Heart left ventricle (tissue), 16 donors: ENCODE measurements at places on chromosomes 3 and 15.

DNA sequence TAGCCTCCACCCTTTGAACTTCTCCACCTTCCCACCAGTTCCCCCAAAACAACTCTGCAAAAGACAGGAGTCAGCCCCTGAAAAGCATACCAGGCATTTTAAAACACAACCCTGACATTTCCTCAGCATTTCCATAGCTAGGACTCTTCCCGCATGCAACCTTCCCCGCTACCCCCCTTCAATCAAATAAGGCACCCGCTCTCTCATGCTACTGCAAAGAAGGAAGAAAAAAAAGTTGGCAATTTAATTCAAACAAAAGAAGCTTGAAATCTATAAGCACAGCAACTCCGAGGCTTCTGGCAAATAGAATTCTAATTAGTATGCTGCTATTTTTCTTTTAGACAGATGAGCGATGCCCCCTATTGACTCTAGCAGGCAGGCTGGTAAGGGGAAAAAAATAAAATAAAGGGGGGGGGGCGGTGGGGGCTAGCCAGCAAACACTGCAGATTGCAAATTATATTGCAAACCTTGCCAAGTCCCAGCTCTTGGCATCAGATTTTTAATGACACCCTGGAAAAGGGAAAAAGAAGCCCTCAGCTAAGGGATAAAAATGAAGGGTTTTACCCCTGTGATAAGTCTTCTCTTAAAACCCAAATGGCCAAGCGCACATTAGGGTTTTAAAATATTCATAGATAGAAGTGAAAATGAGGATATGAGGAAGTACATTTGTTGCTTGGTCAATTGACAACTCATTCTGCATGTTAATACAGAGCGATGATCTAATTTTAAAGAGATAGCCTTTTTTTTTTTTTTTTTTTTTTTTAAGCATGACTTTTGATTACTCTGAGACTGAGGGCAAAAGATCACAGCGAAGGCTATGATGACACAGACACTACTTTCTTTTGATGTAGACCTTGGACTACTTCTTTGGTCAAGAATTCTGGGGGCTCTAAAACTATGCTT is 255.2 kb downstream of the NR2F2 start:
- no peak for DNase-seq

DNA sequence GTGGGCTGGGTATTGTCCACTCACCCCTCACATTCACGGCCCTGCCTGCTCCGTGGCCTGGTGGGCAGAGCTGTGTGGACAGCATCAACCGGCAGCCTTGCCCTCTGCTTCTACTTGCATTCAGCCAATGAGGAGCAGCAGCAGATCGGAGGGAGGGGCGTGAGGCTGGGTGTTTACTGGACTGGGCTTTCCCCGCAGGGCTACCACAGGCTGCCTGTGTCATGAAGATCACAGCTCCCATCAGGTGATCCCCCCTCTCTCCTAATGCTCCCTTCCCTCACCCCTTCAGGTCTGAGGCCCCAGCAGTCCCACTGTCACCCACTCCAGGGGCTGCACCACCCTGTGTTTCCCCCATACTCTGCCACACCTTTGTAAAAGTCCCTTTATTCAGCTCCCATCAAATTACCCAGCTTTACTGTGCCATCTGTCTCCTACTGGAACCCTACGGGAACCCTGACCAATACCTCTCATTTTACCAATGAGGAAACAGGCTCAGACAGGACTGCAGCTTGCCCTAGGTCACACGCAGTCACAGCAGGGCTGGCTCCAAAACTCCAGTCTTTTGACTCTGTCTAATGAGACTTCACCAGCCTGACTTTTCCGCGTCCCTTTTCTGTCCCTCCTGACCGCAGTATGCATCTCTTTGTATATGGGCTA is 81.1 kb downstream of the MEGF11 start:
- no peak for DNase-seq

- no peak for DNase-seq
These were observed 52.8 kb downstream of the PLD1 start for GRCh38 chr3:171757361-171758034.

DNA sequence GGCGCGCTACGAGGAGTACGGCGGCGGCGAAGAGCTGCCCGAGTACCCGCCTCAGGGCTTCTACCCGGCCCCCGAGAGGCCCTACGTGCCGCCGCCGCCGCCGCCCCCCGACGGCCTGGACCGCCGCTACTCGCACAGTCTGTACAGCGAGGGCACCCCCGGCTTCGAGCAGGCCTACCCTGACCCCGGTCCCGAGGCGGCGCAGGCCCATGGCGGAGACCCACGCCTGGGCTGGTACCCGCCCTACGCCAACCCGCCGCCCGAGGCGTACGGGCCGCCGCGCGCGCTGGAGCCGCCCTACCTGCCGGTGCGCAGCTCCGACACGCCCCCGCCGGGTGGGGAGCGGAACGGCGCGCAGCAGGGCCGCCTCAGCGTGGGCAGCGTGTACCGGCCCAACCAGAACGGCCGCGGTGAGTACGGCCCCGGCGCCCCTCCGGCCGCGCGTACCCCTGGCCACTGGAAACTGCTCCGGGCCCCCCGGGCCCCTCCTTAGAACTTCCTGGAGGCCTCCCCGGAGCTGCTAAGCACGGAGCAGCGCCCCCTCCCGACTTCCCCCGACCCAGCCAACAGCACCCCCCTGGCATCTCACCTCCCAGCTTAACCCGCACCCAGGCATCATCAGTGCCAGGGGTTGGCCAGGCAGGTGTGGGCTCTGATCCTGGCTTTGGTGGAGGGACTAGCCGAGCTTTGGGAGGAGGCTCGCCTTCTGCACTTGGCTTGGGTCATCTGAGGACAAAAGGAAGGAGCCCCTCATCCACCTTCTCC is 1.4 kb downstream of the LOXL1 start:
- DNase-seq = peak; percentile 85

- no peak for DNase-seq
These were observed 11.1 kb upstream of the PARL start for GRCh38 chr3:183895774-183896173.

DNA sequence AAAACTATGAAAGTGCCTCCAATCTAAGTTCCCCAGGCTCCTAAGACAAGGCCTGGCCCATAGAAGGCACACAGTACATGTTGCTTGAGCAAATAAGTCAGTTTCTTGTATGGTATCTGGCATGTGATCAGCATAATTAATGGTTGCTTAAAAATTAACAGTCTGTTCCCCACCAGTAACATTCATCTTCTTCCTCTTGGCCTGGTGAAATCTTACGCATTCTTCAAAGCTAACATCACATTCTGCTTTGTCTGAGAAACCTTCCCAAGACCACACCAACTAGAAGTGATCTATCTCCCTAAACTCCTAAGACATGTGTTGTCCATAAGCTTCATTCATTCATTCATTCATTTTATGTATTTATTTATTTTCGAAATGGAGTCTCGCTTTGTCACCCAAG is 48.1 kb downstream of the LIPC start:
- no peak for DNase-seq

- peak; percentile 61 for DNase-seq
These were observed 72.4 kb downstream of the SENP2 start for GRCh38 chr3:185658504-185658912.

DNA sequence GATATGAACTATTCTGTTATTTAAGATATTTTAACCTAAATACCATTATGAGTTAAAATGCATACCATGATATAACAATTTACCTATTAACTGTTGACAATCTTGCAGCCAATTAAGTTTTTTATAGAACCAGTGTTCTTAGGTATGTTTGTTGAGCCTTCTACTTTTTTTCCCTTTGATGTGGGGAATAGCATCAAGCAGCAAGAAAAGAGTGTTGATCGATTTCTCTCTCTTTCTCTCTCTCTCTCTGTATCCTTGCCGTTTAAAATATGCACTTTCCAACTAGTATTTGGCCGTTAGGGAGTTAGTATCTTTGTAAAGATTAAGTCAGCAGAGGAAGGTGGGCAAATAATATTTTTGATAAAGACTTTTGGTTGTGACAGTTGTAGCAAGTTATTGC is 5.9 kb downstream of the CHD2 start:
- DNase-seq = no peak

DNA sequence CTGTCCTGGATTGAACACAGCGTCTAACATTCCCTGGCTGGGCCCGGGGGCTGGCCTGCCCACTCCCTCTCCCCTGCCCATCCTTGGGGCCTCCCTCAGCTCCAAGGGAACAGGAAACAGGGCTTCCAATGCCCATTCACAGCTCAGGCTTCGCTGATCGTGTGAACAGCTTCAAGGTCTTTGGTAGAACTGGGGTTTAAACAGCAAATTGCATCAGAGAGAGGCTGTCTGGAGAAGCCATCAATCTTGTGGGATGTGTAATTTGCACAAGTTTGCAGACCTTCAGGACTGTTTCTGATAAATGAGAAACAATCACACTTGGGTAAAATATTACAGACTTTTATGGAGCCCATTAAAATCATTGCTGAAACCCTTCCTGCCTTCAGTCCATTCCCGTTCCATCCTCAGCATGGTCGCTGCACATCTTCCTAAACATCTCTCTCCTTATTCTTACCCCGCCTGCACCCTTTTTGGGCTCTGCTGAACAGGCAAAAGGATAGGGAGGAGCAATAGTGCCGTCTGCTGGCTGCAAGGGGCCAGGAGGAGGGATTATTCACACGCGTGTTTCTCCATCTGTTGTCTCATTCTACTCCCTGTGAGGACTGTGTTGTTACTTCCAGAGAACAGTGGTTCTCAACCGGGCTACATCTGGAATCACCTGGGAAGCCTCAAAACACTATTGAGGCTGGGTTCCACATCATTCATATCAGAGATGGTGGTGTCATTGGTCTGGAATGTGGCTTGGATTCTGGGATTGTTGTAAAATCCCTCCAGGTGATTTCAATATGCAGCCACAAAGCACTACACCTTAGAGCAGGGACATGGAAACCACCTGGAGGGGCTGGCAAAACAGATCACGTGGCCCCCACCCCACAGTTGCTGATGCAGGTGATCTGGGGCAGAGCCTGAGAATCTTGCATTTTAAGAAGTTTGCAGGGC is 116.3 kb downstream of the CLSTN2 start:
- peak; percentile 24 for DNase-seq

DNA sequence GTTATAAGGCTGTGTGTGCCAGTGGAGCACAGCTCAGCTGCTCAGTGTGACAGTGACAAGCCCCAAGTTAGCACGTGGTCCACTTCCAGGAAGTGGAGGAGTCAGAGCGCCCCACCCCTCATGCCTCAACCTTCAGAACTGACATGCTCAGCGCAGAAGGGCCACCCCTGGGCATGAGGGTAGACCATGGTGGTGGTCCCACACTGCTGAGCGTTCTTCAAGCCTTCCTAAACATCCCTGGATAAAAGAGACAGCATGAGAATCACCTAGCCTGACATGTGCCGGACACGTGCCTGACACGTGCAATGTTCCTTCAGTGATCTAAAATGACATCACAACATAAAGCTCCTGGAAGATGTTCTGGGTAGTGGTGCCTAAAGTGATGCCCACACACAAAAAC is 16.8 kb downstream of the ATP10A start:
- no peak for DNase-seq

DNA sequence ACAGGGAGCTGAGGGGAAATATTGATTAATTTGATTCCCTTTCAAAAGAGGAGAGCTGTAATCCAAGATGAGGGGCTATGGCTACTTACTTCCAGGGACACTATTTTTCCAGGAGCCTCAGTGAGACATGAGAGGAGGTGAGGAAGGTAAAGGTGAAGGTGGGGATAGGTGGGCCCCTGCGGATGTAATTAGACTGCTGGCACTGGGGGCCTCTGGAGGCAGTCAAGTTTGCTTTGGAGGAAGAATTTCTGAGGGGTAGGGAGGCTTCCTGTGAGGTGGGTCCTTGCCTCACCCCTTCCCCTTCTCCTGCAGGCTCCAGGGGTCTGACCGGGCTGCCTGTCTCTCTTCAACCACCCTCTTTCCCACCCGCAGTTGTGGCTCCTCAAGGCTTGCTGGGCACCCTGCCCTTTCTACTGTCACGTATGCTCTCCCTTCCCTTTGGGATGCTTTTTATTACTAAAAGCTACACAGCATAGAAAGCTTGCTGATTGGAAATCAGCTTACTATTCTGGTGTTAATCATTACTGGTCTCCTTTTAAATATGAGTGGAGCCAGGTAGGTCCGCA is 22.5 kb downstream of the GASK1A start:
- DNase-seq = no peak

DNA sequence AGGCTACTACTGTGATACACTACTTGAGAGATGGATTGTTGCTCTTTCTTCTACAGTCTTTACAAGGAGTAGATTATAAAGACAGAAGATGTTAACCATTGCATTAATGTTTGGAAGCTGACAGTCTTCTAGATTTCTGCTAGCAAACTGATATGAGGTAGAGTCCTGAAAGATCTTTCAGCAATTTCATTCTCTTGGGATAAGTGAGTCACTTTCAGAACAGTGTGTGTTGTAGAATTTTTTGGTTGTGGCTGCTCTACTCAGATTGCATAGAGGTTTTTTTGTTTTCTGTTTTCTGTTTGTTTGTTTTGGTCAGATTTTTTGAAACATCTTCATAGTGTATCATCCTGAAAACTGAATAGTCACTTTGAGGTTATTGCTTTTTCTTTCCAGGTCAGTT is 17.1 kb downstream of the TNFSF10 start:
- no peak for DNase-seq

DNA sequence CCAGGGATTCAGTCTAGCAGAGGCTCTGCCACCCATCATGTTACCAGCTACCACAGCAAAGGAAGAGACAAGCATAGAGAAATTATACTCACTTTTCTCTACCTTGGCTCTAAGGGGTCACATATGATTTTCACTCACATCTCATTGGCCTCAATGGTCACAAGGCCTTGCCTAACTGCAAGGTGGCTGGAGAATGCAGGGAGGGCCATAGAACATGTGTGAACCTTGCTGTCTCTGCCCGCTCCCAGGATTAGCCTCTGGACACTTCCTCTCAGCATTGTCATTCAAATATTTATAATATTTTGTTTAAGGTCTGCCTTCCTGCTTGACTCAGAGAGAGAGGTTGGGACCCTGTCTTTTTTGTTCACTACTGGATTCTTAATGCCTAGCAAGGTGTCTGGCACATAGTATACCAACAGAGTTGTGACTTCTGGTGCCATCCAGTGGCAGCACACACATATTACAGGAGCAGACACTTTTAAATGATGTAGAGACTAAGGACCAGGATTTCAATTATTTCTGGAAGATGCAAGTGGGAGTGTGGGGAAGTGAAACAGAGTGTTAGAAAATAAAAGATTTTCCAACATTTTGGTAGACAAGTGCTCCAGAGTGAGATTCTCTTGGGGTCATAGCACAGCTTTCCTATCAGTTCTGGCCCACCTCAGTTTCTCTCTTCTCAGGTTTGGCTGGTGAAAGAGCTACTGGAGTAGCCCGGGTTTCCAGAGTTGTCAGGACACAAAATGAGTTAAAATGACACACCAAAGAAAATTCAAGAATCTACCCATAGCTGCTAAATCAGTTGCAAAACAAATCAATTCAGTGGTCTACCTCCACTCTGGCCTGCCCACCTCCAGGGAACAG is 119.0 kb upstream of the RASGRP1 start:
- DNase-seq = peak; percentile 48

DNA sequence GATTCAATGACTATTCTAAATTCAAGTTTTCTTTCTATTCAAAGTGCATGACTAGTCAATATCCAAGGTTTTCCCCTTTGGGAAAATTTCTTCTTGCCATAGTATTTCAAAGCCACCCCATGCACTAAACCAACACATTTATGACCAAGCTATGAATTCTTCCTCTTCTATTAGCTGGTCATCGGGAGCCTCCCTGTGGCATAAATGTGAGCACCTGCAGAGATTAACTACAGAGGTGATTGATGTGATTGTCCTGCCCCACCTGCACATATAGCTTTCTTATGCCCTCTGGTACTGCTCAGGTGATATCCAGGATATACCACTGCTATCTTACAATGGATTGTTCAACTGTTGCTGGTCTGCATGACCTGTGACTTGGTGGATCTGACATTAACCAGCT is 694.9 kb downstream of the ZBBX start:
- DNase-seq = no peak
